Large intestine (tissue), 12 donors: ENCODE measurements at places on chromosomes 5 and 9. TPM values are rescaled to one million over a fixed set of nuclear protein-coding genes. Genes with fewer than 3 reads are reported as not detected.

TNFSF15 gene
- polyA plus RNA-seq: 10.2 TPM

UNC13B gene
- polyA plus RNA-seq: 33.1 TPM

GRCh38 chr5:2300861-2301574 lies 418.3 kb upstream of the IRX4 start:
- H3K36me3 ChIP-seq: no peaks in the 10 kb centered on the region
- H3K4me3 ChIP-seq: no peak overlapping the region
- no peaks in the 10 kb centered on the region for H3K27me3 ChIP-seq

NOXA1 gene
- polyA plus RNA-seq: 11.8 TPM

PALM2AKAP2 gene
- 4.3 TPM for polyA plus RNA-seq

LCN9 gene
- polyA plus RNA-seq: not detected

CER1 gene
- polyA plus RNA-seq: 0.06 TPM

GRCh38 chr5:110846398-110847001 lies 107.7 kb downstream of the SLC25A46 start:
- H3K36me3 ChIP-seq: no peaks in the 10 kb centered on the region
- H3K27me3 ChIP-seq: no peaks in the 10 kb centered on the region
- no peak overlapping the region for H3K4me3 ChIP-seq
- DNase-seq: no peak
- H3K27ac ChIP-seq: no peak overlapping the region
- no peaks in the 10 kb centered on the region for H3K4me1 ChIP-seq

GRCh38 chr5:165565911-165566310 lies 2060.5 kb downstream of the MAT2B start:
- H3K27ac ChIP-seq: no peak overlapping the region
- no peaks in the 10 kb centered on the region for H3K27me3 ChIP-seq
- H3K4me3 ChIP-seq: no peak overlapping the region
- no peak for DNase-seq
- no peaks in the 10 kb centered on the region for H3K4me1 ChIP-seq
- no peaks in the 10 kb centered on the region for H3K36me3 ChIP-seq

- no peak overlapping the region for H3K4me3 ChIP-seq
- DNase-seq: no peak
- H3K27me3 ChIP-seq: no peaks in the 10 kb centered on the region
- peaks cover 9% of the 10 kb centered on the region for H3K4me1 ChIP-seq
- no peaks in the 10 kb centered on the region for H3K36me3 ChIP-seq
Measured at GRCh38 chr5:7214906-7215416, 181.0 kb upstream of the ADCY2 start.

DNA sequence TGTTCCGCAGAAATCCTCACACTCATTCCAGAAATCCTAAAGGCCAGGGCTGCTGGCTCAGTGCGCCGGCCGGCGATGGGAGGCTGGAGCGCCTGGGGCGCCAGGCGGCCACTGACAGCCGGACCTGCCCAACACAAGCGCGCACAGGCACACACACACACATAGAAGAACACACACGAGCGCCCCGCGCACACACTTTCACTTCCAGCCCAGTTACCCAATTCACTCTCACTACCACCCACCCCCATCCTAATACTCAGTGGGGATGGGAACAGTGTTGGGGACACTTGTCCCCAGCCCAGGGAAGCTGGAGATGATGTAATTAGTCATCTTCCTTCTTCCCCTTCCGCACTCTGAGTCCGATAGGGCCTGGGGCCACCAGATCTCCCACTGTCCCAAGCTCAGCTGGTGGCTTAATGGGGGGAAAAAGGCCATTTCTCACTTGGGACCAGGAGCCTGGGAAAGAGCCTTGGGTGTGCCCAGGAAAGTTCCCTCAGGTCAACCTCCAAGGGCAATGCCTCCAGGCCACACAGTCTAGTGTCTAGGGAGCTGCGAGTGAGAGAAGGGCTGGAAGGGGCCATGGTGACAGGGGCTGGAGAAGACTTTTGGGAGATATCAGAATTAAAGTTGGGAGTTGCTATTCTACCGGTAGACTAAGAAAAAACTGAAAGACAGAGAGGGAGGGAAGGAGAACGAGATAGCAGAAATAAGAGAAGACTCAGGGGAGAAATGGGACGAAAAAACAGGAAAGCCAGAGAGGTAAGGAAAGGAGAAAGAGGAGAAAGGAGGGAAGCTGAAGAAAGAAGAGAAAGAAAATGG lies 1.7 kb downstream of the EBF1 start:
- H3K36me3 ChIP-seq: no peaks in the 10 kb centered on the region
- no peak overlapping the region for H3K27ac ChIP-seq
- peaks cover 5% of the 10 kb centered on the region for H3K4me1 ChIP-seq
- no peak for DNase-seq
- peak overlapping the region; percentile 41 for H3K4me3 ChIP-seq
- peaks cover 87% of the 10 kb centered on the region for H3K27me3 ChIP-seq

ARSI gene
- polyA plus RNA-seq: 2.2 TPM

DNA sequence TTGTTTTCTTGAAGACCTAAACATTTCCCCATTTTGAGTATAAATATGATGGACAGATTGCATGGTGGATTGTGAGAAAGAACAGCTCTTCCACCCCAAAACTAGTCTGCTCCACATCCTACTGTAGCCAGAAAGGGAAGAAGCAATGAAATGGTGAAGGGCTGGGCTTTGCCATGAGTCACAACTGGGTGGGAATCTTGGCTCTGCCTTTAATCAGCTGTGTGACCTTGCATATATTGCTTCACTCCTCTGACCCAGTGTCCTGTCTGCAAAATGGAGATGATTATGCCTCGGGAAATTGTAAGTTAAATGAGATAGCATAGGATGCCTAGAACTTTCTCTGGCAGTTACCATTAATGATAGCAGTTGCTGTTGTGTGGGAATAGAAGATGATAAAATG lies 101.9 kb downstream of the PDE8B start:
- no peaks in the 10 kb centered on the region for H3K27me3 ChIP-seq
- no peaks in the 10 kb centered on the region for H3K36me3 ChIP-seq
- H3K4me3 ChIP-seq: no peak overlapping the region
- H3K27ac ChIP-seq: no peak overlapping the region
- DNase-seq: no peak
- H3K4me1 ChIP-seq: no peaks in the 10 kb centered on the region

DNA sequence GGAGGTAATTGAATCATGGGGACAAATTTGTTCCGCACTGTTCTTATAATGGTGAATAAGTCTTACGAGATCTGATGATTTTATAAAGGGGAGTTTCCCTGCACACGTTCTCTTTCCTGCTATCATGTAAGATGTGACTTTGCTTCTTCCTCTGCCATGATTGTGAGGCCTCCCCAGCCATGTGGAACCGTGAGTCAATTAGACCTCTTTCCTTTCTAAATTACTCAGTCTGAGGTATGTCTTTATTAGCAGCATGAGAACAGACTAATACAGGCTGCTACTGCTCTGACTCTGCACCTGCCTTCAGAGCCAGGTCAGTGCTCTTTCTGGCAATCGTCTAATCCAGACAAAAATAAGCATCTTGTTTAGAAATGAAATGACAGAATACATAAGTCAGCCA lies 479.2 kb upstream of the TUSC1 start:
- DNase-seq: no peak
- H3K4me3 ChIP-seq: no peak overlapping the region
- H3K27me3 ChIP-seq: no peaks in the 10 kb centered on the region
- no peaks in the 10 kb centered on the region for H3K36me3 ChIP-seq

GRCh38 chr5:14223372-14223771 lies 80.2 kb downstream of the TRIO start:
- H3K4me1 ChIP-seq: peaks cover 25% of the 10 kb centered on the region
- no peaks in the 10 kb centered on the region for H3K27me3 ChIP-seq
- no peaks in the 10 kb centered on the region for H3K36me3 ChIP-seq
- H3K27ac ChIP-seq: no peak overlapping the region

DNA sequence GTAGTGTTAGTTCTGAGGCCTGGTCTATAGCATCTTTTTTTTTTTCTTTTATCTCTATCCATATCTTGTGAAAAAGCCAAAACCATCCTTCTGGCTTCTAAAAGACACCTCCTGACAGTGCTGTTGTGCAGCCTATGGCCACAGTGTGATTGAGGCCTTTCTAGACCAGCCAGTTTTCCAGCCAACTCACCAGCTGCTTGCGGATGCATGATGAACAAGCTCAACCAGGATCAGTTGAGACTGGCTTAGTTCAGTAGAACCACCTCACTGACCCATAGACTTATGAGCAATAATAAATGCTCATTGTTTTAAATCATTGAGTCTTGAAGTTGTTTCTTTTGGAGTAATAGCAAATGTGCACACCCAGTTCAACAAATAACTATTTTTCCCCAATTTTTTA lies 296.9 kb downstream of the FAM170A start:
- no peaks in the 10 kb centered on the region for H3K36me3 ChIP-seq
- H3K27me3 ChIP-seq: no peaks in the 10 kb centered on the region
- H3K27ac ChIP-seq: no peak overlapping the region
- no peaks in the 10 kb centered on the region for H3K4me1 ChIP-seq

DNA sequence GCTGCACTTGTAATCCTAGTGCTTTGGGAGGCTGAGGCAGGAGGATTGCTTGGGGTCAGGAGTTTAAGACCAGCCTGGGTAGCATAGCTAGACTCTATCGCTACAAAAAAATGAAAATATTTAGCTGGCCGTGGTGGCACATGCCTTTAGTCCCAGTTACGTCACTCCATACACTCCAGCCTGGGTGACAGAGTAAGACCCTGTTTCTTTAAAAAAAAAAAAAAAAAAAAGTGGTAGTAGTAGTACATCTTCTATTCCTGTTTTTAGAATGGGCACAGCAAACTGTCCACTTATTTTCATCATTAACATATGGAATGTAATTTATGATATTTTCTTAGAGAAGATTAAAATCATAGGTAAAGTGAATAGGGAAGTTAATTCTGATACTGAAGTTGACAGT lies 48.2 kb downstream of the TRIO start:
- H3K27ac ChIP-seq: no peak overlapping the region
- no peaks in the 10 kb centered on the region for H3K27me3 ChIP-seq
- no peaks in the 10 kb centered on the region for H3K36me3 ChIP-seq
- no peak overlapping the region for H3K4me3 ChIP-seq

PPP3R2 gene
- polyA plus RNA-seq: 0.01 TPM

- no peaks in the 10 kb centered on the region for H3K27me3 ChIP-seq
- peaks cover 59% of the 10 kb centered on the region for H3K36me3 ChIP-seq
Measured at GRCh38 chr5:176388003-176388443, 375 bp downstream of the NOP16 start.

DNA sequence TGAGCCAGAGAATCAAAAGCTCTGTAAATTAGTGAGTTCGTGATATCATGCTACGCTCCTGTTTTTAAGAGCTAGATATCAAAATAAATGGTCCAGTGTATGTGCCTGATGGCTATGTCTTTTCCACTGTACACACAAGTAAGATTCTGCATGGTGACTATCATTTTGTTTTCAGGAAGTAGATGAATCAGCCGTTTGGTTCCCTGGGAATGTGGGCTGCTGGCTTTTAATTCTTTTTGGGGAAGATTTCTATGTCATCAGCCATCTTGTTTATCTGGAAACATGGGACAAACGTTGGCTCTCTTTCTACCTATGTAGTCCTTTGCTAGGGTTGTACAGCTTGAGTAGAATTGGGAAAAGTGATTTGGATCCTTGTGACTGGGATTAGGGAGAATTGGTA lies 126.7 kb downstream of the GRIA1 start:
- no peak overlapping the region for H3K4me3 ChIP-seq
- H3K36me3 ChIP-seq: no peaks in the 10 kb centered on the region
- no peaks in the 10 kb centered on the region for H3K27me3 ChIP-seq
- DNase-seq: no peak
- H3K27ac ChIP-seq: no peak overlapping the region

- no peaks in the 10 kb centered on the region for H3K4me1 ChIP-seq
Measured at GRCh38 chr5:78331523-78332080, 28.8 kb upstream of the SCAMP1 start.

GRCh38 chr5:59341155-59341554 lies 552.4 kb downstream of the PDE4D start:
- no peaks in the 10 kb centered on the region for H3K27me3 ChIP-seq
- DNase-seq: no peak
- no peak overlapping the region for H3K27ac ChIP-seq
- no peaks in the 10 kb centered on the region for H3K36me3 ChIP-seq

- peaks cover 10% of the 10 kb centered on the region for H3K27me3 ChIP-seq
- H3K4me3 ChIP-seq: peak overlapping the region; percentile 9
- no peaks in the 10 kb centered on the region for H3K4me1 ChIP-seq
- peak; percentile 17 for DNase-seq
- no peaks in the 10 kb centered on the region for H3K36me3 ChIP-seq
- no peak overlapping the region for H3K27ac ChIP-seq
Measured at GRCh38 chr5:88502179-88503040, 233.8 kb upstream of the TMEM161B start.

OCLN gene
- polyA plus RNA-seq: 85.5 TPM

RUSC2 gene
- polyA plus RNA-seq: 12.0 TPM

GRCh38 chr5:179420476-179420875 lies 75.2 kb upstream of the ADAMTS2 start:
- no peak overlapping the region for H3K4me3 ChIP-seq
- no peak overlapping the region for H3K27ac ChIP-seq

GRCh38 chr5:178083922-178084321 lies 29.4 kb upstream of the N4BP3 start:
- H3K27ac ChIP-seq: no peak overlapping the region
- H3K4me3 ChIP-seq: no peak overlapping the region
- H3K36me3 ChIP-seq: no peaks in the 10 kb centered on the region
- no peaks in the 10 kb centered on the region for H3K4me1 ChIP-seq
- DNase-seq: no peak

DNA sequence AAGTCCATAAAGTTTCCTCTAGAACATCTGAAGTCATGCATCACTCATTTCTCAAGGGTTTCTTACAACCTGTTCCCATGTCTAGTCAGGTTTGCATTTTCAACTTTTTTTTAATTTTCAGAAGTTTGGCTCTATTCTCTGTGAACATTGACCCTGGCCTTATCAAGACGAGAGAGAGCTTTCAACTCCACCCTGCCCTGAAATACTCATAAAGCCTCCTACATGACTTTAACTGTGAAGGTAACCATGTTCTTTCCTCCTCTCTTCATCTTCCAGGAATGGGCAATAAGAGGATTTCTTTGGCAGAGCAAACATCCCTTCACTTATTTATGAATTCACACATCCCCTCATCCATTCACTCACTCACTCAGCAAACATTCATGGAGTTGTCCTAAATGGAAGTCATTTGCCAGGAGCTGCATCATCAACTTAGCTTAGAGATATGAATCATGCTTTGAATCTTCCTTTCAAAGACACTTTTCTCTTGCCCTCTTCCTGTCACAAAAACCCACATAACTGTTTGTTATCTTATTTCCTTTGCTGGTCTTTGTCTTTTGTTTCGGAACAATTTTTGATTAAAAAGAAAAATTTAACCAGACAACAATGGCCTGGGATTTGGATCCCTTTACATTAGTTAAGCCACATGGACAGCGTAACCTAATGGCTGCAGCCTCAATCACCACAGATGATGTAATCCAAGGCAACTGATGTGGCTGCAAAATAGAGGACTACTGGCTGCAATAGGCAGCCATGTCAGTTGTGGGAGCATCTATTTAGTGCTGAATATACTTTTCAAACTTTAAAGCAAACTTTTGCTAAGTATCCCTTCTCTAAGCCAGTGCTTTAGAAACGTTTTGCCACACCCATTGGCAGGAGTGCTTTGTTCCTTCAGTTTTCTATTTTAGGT lies 43.0 kb upstream of the GNAQ start:
- H3K36me3 ChIP-seq: no peaks in the 10 kb centered on the region
- H3K27me3 ChIP-seq: no peaks in the 10 kb centered on the region

ADAMTS16 gene
- 1.2 TPM for polyA plus RNA-seq
